ENCODE measurements at places on chromosomes 16 and 17. TPM values are rescaled to one million over a fixed set of nuclear protein-coding genes. Genes with fewer than 3 reads are reported as not detected.

DNA sequence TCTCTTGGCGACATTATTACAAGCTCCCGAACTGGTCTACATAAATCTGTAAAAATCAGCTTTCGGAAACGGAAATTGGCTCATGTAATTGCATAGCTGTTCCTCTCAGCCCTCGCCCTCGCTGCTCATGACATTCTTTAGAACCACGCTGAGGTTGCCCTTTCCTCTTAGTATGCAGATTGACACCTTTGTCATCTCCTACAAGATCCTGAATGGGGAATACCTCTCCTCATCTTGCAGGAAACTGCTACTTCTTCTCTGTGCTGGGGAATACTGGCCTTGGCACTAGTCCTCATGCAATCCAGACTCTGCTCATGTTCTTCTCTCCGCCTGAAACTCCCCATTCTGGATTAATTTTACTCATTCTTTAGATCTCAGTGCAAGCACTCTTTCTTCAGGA lies 22.2 kb upstream of the CDH8 start:
- DNase-seq = no peak

DNA sequence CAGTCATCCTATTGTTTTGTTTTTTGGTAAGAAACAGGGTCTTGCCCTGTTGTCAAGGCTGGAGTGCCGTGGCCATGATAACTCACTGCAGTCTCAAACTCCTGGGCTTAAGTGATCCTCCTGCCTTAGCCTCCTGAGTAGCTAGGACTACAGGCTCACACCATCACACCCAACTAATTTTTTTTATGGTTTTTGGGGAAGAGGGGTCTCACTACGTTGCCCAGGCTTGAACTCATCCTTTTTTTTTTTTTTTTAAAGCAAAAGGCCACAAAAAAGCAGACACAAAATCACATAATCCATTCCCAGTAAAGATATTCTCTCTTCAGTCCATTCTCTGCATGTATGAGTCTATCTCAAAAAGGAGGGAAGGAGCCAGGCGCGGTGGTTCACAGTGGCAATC lies 5.5 kb downstream of the SPAG9 start:
- DNase-seq = no peak

PALB2 gene
- total RNA-seq = 22.9 TPM

DNA sequence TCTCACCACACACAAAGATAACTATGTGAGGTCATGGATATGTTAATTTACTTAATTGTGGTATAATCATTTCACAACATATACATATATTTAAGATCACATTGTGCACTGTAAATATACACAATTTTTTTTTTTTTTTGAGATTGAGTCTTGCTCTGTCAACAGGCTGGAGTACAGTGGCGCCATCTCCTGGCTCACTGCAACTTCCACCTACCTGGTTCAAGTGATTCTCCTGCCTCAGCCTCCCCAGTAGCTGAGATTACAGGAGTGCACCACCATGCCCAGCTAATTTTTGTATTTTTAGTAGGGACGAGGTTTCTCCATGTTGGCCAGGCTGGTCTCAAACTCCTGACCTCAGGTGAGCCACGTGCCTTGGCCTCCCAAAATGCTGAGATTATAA lies 11.5 kb upstream of the PRSS54 start:
- peak; percentile 34 for DNase-seq

All from activated T-cell treated with anti-CD3 and anti-CD28 coated beads, Interleukin-2, amount 50 U/mL, for 4 hours (primary cell).